ENCODE measurements at places on chromosomes 6 and 20.

DNA sequence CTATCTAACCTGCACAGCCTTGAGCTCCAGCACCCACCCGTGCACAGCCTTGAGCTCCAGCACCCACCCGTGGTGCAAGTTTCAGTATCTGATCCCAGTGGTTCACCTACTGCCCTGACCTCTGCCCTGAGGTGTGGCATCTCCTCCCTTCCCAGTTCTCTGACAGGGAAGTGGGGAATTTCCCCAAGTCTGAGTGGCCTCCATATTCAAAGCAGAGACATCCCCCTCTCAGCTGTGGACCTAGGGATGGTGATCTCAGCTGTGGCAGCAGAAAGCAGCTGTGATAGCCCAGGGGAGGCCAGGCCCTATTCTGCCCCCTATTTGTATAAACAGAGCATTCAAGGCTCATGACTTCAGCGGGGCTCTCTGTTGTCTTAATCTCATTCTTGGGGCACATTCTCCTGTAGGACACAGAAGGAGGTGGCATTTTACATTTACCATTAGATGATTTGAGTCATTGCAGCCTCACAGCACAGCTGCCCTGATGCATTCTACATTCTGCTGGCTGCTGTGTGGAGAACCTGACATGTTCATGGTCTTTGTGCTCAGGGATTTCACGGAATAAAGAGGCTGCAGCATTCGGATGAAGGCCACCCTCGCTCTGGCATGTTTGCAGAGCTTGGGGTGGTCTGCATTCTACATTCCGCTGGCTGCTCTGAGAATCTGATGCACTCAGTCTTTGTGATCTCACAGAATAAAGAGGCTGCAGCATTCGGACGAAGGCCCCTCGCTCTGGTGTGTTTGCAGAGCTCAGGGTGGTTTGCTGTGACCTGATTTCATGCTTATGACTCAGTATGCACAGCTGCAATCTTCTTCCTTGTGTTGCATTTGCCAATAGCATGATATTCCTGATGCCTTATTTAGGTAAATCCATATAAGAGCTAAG, 16.9 kb downstream of the GPR31 start:
- DNase-seq: no peak

DNA sequence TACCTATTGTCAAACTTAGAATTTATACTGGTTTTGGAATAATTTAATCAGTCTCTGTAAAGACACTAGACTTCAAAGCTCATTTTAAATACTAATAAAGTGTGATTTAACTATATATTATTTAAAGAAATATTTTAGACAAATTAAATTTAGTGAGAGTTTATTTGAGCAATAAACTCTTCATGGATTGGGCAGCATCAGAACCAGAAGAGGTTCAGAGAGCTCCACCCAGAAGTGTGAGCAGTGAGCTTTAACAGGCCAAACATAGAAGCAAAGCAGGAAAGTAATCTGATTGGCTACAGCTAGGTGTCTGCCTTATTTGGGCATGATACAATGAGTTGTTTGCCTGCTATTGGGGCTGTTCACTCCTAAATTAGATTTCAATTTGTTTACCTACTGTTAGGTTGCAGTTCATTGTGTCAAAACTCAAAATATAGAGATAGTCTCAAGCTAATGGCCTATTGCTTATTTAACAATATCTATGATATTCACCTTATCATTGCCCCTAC, 355.1 kb upstream of the RNF217 start:
- no peak for DNase-seq

- DNase-seq: no peak
These were observed 10.0 kb upstream of the SIRPA start for GRCh38 chr20:1885254-1885653.

GRCh38 chr6:22294301-22294700, 2.5 kb downstream of the PRL start:
- DNase-seq: no peak
